ENCODE measurements at places on chromosomes 11 and 22.
A peak's percentile ranks its signal among the peaks of the same experiment; 100 is the strongest.

GRCh38 chr11:73288873-73289707, 17.0 kb downstream of the P2RY6 start:
- DNase-seq: peak; percentile 96

DNA sequence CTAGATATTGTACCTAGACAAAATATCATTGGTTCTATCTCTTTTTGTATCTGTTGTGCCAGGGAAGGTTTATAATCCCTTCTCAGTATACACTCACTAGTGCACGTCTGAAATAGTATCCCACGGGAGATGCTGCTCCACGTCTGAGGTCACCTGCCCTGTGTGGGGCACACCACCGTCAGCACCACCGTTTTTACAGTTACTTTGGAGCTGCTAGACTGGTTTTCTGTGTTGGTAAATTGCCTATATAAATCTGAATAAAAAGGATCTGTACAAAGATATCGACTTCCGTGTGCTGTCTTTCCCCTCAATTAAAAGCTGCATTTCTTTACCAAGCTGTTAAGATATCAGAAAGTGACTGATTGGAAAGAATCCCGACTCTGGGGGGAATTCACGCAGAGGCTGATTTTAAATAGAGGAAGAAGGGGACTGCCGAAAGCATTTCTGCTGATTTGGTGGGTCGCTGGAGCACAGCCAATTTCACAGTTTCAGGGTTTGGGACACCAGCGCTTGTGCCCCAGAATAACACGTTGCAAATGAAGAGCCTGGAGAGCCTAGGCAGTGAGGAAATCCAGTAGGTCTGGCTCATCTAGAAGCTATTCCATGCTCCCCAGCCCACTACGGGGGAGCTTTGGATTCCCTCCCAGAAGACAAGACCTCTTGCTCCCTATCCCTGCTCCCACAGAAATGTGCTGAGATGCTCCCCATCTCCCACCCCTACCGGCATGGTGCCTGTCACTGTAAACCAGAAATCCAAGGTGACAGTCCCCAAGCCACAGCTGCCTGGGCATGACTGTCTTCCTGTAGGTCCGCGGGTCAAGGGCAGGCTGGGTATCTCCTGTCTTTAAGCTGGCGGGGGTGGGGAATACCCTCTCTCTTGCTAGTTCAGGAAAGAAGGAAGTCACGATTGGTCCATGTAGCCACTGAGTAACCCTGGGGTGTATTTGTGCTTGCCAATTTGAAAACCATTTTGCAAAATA, 12.7 kb upstream of the MYO18B start:
- no peak for DNase-seq

DNA sequence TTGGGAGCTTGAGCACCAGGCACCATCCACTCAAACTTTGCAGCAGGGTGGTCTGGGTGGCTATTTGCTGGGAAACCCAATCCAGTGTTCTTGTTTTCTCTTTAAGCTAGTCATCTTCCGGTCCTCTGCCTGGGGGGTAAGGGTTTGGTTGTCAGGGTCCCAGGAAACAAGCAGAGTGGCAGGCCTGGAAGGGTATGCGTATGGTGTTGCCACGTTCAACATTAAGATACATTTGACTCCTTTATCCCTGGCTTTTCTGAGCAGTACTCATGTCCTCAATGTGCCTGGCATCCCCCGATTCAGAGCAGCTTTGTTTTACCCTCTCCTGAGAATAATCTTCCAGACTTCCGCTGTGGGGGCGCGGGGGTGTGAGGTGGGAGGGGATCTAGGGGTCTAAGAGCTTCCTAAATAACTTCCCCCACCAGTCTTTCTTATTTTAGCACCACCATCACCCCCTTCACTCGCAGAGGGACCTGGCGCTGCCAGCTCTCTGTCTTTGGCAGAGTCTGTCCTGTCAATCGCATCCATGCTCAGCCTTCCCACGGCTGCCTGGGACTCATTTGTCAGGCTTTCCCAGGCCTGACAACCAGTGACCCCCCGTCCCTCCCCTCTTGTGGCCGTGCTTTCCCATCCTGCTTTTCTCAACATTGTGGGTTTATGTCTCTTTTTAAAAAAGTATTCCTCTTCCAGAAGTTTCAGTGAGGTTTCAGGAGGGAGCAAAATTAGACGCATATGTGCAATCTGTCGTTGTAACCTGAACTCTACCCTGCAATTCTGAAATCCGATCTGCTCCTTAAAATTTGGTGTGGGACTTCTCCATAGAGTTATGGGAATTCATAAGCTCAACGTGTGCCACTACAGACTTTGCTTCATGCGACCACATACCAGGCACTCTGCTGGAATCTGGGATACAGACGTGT, 27.0 kb upstream of the RBFOX2 start:
- DNase-seq: peak; percentile 14

DNA sequence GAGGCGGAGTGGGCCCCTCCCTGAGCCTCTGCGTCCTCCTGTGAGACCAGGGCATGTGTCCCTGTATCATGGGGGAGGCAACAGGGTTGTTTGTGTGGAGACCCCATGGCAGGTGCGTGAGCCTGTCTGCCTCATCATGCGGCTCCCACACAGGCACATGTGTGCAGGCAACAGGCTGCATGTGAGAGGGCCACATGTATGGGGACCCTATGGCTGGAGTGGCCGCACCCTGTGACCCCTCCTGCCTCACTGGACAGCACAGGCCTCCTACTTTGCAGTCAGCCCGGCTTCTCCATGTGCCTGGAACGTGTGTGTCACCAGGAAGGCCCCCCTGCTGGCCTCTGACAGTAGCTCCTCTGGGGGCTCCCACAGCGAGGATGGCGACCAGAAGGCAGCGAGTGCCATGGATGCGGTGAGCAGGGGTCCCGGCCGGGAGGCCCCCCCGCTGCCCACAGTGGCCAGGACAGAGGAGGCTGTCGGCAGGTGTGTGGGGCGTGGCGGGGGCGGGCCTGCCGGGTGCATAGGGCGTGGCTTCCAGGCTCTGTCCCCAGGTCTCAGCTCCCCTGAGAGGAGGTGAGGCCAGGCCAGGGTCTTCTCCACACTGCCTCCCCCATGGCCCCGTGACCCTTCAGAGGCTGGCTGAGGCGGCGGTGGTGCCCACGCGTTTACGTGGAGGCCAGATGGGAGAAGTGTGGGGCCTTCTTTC, 34.1 kb downstream of the SBF1 start:
- no peak for DNase-seq

GRCh38 chr22:45248832-45249561, 8.3 kb upstream of the KIAA0930 start:
- no peak for DNase-seq

DNA sequence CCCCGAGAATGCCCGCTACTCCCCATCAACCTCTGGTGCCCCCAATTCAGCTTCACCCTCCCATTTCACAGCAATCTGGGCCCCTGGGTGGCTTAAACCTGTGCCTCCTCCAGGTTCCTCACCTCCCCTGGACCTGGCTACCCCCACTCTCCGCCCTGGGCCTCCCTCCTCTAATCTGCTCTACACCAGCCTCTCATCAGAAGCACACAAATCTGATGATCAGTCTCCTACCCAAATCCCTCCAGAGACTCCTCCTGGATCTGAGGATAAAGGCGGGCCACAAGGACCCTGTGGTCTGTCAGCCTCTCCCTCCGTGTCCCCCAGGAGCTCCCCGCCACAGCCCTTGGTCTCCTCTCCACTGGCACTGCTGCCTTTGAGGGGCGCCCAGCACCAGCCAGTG, 23.2 kb upstream of the IGLL1 start:
- DNase-seq: peak; percentile 41

DNA sequence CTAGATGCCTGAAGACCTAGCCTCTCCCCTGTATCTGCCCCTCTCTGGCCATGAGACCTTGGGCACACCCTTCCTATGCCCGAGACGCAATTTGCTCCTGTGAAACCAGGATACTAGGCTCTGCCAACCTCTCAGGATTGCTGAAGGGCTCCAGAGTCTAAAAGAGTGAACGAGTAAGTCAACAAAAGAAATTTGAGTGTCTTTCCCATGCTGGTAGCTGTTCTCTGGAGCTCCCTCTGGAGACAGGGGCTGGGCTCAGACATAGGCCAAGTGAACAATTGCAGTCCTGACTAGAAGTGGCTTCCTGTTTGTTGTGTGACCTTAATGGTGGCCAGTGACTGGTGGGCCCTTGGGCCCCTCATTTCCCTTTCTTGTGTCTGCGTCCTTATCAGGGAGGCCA, 189.0 kb upstream of the NARS2 start:
- no peak for DNase-seq

- no peak for DNase-seq
Observed at GRCh38 chr11:24509114-24509513, 12.3 kb downstream of the LUZP2 start.

- no peak for DNase-seq
Observed at GRCh38 chr11:110571081-110571720, 141.0 kb downstream of the ARHGAP20 start.

DNA sequence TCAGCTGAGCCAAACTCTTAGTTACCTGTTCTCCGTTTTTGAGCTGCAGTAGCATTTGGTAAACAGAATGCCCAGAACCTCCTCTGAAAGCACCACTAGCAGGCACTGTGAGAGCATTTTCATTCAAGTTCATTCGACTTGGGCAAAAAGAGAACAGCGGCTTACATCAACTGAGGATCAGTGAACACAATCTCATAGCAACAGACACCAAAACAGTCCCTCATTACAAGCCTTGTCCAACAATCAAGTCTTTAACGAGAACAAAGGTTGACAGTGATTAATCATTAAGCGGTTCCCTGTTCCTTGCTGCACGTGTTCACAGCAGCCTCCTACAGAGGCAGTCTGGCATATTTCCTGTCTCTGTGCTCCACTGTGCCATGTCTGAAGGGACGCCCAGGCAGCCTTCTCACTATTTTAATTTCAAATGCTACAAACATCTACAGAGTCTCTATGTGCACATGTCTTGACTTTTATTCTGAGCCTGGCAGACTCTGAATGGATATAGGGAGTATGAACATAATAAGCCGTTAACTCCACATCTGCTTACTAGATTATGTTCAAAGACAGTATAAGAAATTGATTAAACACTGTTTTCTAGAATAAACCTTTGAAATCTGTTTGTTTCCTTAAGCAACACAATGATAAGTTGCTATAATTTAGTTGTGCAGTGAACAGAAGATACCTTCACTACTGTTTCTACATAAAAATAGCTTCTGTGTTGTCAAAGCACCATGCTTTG, 88.3 kb upstream of the MTMR2 start:
- DNase-seq: peak; percentile 22

DNA sequence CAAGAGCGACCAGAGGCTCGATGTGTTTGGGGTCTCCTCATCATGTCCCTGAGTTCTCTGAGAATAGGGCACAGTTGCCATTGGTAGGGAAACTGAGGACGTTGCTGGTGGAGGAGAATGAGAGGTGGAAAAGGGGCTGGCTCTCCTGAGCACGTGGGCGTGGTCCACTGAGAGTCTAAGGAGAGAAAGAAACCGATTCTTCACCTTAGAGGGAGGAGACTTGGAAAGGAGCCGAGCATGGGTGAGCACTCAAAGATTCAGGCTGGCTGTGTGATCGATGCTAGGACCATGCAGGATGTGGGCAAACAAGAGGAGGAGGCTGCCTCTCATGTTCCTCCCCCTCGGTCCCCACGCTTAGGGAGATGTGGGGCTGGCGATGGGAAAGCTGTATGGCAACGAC, 19.8 kb upstream of the TLCD5 start:
- no peak for DNase-seq

- DNase-seq: peak; percentile 25
Observed at GRCh38 chr11:120747850-120748814, 236.6 kb downstream of the GRIK4 start.

- DNase-seq: no peak
Observed at GRCh38 chr22:44187652-44188230, 7.0 kb downstream of the PARVG start.

GRCh38 chr11:13013054-13013488, 4.0 kb downstream of the RASSF10 start:
- DNase-seq: no peak

DNA sequence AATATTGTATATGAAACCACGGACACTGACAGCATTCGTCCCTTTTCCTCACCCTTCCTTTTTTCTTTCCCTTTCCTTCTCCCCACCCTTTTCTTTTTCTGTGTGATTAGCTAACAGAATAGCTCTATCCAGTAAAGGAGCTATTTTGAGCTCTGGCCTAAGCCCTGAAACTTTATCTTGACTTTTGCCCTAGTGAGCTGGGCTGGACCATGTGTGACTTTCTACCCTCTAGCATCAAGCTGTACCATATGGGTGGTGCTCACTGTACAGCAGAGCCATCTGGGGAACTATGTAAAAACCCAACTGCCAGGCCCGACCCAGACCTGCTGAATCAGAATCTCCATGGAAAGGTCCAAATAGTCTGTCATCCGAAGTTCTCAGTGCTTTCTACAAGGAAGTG, 21.9 kb upstream of the PANX1 start:
- DNase-seq: no peak

GRCh38 chr11:33829430-33830141, 55.3 kb upstream of the FBXO3 start:
- DNase-seq: peak; percentile 74

GRCh38 chr11:4886186-4886585, 4.5 kb downstream of the OR51T1 start:
- DNase-seq: no peak

DNA sequence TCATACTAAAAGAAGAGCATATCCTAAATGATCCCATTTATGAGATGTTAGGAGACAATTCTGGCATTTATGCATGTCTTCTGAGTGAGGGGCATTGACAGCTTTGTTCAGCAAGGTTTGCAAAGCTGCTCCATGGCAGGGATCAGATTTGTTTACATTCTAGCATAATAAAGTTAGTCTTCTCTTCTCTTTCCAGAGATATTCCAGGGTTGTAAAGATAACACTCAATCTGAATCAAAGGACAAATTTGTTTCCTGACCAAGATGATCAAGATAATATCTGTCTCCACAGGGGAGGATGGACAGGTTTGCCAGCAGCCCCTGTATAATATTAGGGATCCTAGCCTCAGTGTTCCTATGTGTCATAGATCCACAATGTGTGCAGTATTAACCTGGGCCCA, 77.5 kb upstream of the ZC3H12C start:
- DNase-seq: no peak

DNA sequence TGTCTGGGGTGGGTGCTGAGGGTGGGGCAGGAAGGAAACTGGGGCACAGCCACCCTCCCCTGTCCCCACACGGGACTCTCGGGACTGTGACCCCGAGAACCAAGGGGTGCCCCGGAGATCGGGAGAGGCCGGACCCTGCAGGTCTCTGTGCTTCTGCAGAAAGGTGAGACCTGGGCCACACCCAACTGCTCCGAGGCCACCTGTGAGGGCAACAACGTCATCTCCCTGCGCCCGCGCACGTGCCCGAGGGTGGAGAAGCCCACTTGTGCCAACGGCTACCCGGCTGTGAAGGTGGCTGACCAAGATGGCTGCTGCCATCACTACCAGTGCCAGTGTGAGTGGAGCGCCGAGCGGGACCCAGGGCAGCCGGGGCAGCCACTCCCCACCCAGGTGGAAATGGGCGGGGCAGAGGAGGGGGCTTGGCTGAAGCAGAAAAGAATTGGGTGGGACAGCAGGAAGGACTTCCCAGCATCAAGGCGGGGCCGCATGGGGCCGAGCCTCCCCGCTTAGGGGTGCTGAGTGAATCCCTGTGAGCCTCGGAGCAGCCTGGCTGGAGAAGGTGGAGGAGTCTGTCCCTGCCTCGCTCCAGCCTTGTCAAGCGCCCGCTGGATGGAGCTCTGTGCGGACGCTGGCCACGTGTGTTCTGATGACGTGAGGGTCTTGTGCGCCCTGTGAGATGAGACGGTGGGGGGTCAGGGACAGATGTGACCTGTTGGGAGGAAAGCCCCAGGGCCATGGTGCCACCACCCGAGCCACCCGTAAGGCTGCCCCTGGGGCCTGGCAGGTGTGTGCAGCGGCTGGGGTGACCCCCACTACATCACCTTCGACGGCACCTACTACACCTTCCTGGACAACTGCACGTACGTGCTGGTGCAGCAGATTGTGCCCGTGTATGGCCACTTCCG, 29.3 kb upstream of the MUC5B start:
- DNase-seq: peak; percentile 48

All from H7 (cell line).